Right cardiac atrium (tissue), 5 donors: ENCODE measurements at places on chromosomes 1 and 21. TPM values are rescaled to one million over a fixed set of nuclear protein-coding genes. Genes with fewer than 3 reads are reported as not detected.

- DNase-seq, result no peak
Observed at GRCh38 chr1:185207980-185208602, 51.1 kb downstream of the SWT1 start.

FCGR2B gene
- polyA plus RNA-seq, result 3.3 TPM

DNA sequence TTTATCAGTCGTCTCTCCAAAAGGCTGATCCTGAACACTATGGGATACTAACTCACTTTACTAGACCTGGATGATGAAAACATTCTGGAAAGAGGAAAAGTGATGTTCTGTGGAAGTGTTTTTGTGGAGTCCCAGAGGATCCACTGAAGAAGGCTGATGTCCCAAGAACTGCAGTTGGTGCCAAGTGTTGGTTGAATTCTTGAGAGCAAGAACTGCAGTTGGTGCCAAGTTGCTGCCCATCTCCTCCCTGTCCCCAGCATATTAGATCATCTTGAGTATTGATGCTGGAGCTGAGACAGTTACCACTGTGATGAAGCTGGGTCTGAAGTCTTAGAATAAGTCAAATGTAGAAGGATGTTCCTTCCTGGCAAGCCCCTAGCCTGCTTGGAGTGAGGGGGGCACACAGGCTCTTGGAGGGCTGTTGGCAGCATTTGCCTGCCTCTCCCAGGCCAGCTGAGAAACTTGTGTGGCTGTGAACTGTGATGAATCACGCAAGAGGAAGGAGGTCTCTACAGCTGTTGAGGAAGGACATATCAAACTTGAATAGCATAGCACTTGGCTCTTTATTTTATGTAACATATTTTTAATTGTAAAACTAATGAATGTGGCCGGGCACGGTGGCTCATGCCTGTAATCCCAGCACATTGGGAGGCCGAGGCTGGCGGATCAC, 48.1 kb downstream of the DNAJC6 start:
- DNase-seq, result no peak

- DNase-seq, result peak; percentile 49
Observed at GRCh38 chr1:109786531-109787021, 22.9 kb upstream of the EPS8L3 start.

DNA sequence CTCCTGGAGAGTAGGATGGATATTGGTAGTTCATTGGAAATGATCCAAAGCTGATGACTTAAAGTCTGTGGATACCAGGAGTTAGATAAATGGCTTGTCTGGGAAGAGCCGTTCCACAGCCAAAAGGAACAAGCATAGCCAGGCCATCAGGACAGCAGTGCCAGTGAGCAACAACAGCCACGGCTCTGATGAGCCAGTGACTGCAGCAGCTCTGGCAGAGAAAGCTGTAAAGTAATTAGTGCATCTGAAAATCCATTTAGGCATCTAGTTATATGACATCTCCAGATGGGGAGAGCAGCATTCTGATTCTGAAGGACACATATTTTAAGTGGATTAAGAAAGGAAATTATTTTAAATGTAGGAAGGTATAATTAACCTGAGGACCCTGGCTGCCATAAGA, 256.2 kb upstream of the PLXNA2 start:
- DNase-seq, result no peak

AGO4 gene
- polyA plus RNA-seq, result 8.5 TPM

- DNase-seq, result no peak
Observed at GRCh38 chr1:9249263-9249533, 14.6 kb downstream of the H6PD start.

- no peak for DNase-seq
Observed at GRCh38 chr1:105100102-105100501, 1350.4 kb downstream of the AMY1C start.

DNA sequence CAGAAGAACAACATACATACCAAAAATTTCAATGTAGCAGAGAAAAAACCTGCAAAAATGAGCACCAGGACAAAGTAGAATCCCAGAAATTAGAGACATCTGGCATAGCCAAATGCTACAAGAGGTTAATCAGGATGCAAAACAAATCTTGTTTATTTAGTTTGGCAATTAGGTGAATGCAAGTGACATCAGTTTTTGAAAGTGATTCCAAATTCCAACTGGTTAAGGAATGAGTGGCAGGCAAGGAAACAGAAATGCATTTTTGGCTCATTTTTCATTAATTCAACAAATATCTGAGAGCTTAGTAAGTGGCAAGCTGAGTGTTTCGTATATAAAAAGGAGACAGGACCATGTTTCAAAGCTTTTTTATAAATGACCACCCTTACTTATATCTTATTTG, 21.3 kb downstream of the SCAF4 start:
- DNase-seq, result no peak

PITHD1 gene
- 33.1 TPM for polyA plus RNA-seq

- DNase-seq, result no peak
Observed at GRCh38 chr1:79551321-79551720, 544.8 kb upstream of the ADGRL4 start.

GRCh38 chr1:70487910-70488665, 77.0 kb downstream of the CTH start:
- DNase-seq, result no peak
